ENCODE measurements at places on chromosomes 6 and 20. TPM values are rescaled to one million over a fixed set of nuclear protein-coding genes. Genes with fewer than 3 reads are reported as not detected.

The OR2H2 gene
- total RNA-seq = not detected

The ADGRB3 gene
- total RNA-seq = 0.87 TPM

The TMEM217 gene
- total RNA-seq = 7.3 TPM

The RNF144B gene
- 7.2 TPM for total RNA-seq

- peak; percentile 46 for DNase-seq
Measured at GRCh38 chr6:130783416-130784107, 43.6 kb upstream of the SMLR1 start.

GRCh38 chr20:47487175-47487917 is 14.3 kb upstream of the NCOA3 start:
- DNase-seq = no peak

DNA sequence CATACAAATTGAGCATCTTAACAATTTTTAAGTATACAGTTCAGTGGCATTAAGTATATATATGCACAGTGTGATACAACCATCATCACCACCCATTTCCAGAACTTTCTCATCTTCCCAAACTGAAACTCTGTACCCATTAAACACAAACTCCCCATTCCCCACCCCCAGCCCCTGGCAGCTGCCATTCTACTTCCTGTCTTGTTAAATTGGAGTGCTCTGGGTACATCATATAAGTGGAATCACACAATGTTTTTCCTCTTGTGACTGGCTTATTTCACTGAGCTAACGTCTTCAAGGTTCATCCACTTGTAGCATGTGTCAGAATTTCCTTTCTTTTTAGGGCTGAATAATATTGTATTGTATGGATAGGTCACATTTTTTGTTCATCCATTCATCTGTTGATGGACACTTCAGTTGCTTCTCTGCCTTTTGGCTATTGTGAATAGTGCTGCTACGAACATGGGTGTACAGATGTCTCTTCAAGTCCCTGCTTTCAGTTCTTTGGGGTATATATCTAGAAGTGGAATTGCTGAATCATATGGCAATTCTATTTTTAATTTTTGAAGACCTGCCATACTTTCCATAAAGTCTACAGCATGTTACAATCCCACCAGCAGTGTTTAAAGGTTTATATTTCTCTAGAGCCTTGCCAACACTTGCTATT is 19.6 kb upstream of the RREB1 start:
- no peak for DNase-seq

All from astrocyte (in vitro differentiated cells and primary cell).